SJCRH30 (cell line): ENCODE measurements at places on chromosomes 4 and X. TPM values are rescaled to one million over a fixed set of nuclear protein-coding genes. Genes with fewer than 3 reads are reported as not detected.

GRCh38 chrX:134144231-134144630 lies 92.8 kb upstream of the CCDC160 start:
- no peaks in the 10 kb centered on the region for H3K27me3 ChIP-seq
- DNase-seq: peak; percentile 53
- H3K27ac ChIP-seq: no peak overlapping the region
- H3K4me1 ChIP-seq: no peaks in the 10 kb centered on the region
- H3K36me3 ChIP-seq: no peaks in the 10 kb centered on the region
- no peak overlapping the region for H3K4me3 ChIP-seq

DNA sequence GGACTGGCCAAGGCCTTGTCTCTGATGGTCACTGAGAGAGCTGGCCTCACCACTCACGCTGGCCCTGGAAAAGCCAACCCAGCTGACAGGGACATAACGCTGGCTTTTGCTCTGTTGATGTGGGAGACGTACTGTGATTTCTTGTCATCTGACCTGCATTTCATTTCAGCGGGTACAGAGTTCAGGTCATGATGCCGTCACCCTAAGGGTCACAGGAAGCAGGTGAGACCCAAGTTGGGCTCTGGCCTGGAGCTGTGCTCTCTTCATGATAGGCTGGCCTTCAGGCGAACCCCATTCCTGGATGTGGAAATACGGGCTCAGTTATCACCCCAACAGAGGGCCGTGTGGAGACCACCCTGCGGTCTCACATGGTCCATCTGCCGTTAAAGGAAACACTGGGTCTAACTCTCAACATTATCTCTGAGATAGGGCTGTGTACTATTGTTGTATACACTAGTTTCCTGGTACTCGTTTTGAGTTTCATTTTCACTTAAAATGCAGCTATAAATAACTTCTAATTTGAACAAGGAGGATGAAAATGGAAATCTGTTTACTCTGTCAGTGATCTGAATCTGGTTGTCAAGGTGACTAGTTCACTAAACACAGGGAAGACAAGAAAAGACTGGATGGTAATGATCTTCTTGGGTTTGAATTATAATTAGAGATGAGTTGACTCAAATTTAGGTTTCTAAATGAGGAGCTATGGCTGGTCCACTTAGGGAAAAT lies 89.1 kb downstream of the TBC1D9 start:
- peaks cover 42% of the 10 kb centered on the region for H3K36me3 ChIP-seq
- no peak overlapping the region for H3K4me3 ChIP-seq
- no peak for DNase-seq

Gene RNF128
- not detected in 2 replicates for total RNA-seq

DNA sequence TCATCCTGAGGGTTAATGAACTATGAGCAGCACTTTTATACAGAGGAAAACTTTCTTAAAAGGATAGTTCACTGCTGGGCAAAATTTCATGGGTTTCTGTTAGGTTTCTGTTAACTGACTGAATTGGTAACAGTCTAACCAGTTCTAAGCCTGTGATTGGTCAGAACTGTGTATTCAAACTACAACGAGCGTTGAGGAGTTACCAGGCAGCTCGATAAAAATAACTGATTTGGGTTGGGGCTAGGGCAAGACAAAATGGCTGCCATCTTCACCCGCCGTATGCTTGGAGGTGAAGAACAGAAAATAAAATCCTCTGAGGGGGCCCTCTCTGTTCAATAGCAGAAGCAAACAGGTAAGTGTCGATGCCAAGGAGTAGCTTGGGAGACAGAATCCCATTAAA lies 22.0 kb downstream of the FAM133A start:
- no peak overlapping the region for H3K4me3 ChIP-seq
- H3K36me3 ChIP-seq: no peaks in the 10 kb centered on the region
- no peaks in the 10 kb centered on the region for H3K4me1 ChIP-seq
- no peak overlapping the region for H3K27ac ChIP-seq
- DNase-seq: no peak
- H3K27me3 ChIP-seq: no peaks in the 10 kb centered on the region

- no peaks in the 10 kb centered on the region for H3K4me1 ChIP-seq
- no peak overlapping the region for H3K27ac ChIP-seq
These were observed 45.1 kb upstream of the PPARGC1A start for GRCh38 chr4:23934915-23935314.

DNA sequence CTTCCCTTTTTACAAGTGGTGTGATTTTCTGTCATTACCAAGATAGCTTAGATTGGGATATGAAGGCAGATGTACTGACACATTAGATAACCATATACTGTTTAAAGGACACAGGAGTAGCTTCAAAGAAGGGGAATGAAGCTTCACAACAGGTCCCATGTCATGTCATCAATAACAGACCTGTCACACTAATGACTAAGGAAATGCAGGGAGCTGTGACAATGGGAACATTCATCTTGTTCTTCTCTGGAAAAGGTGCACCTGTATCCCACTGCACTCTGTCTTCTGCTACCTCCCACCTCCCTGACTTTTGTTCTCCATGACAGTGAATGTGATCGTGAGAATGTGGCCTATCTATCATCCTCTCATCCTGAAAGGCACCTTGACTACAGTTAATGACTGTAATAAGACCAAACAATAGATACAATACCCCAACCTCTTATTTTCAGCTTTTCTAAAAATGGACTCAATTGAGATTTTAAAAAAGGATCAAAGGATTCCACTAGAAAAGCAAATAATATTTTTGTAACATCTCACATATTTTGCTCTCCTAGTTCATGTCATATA lies 472.5 kb downstream of the STPG2 start:
- no peaks in the 10 kb centered on the region for H3K36me3 ChIP-seq
- no peaks in the 10 kb centered on the region for H3K4me1 ChIP-seq
- no peak overlapping the region for H3K4me3 ChIP-seq
- no peak overlapping the region for H3K27ac ChIP-seq
- DNase-seq: no peak

GRCh38 chr4:82050796-82051195 lies 323.0 kb downstream of the HNRNPD start:
- no peak overlapping the region for H3K27ac ChIP-seq
- H3K27me3 ChIP-seq: 0 out of 2 replicates have a peak, but pooled peaks cover 9% of the 10 kb centered on the region
- no peaks in the 10 kb centered on the region for H3K36me3 ChIP-seq

DNA sequence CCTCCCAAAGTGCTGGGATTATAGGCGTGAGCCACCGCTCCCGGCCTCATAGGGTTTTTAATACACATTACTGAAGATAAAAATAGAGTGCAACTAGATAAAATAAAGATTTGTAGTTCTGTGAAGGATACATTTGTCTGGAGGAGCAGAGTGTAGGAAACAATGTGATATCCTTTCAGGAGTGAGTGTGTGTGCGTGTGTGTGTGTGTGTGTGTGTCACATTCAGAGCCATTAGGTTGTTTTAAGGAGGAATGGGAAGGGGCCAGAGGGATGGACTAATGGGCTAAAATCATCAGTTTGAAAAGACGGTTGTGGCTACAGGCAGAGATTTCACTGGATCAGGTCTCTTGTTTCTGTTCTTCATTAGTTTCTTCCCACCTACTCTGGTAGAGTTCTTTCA lies 40.0 kb downstream of the RBPJ start:
- H3K4me1 ChIP-seq: no peaks in the 10 kb centered on the region
- DNase-seq: no peak
- H3K36me3 ChIP-seq: 0 out of 2 replicates have a peak, but pooled peaks cover 3% of the 10 kb centered on the region
- H3K4me3 ChIP-seq: no peak overlapping the region
- no peaks in the 10 kb centered on the region for H3K27me3 ChIP-seq

Gene TLL1
- 1.0 and 1.4 TPM in 2 replicates for total RNA-seq

DNA sequence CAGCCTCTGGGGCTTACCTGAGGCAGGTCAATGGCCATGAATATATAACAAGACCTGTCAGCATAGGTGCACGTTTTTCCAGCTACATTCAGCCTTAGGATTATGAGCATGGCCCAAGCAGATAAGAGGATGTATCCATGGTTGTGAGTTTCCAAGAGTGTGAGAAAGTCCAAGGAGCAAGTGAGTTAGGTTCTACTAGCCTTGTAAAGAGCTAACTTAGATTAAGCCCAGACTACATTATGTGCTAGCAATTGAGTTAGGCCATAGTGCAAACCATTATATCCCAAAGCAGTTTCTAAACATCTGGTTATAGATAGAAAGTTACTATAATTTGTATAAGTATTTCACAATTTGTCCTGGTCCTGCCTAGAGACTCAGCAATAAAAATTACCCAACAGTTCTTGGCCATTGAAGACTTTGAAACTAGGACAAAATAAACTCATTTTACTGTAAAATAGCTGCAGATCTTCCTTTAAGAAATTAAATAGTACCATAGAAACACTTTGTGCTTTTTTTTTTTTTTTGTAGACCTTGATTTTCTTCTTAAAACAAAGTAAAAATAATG lies 312.0 kb downstream of the CAMK2D start:
- no peak overlapping the region for H3K4me3 ChIP-seq
- no peak for DNase-seq
- H3K27ac ChIP-seq: no peak overlapping the region
- no peaks in the 10 kb centered on the region for H3K27me3 ChIP-seq
